ENCODE measurements at places on chromosomes 1 and 21. TPM values are rescaled to one million over a fixed set of nuclear protein-coding genes. Genes with fewer than 3 reads are reported as not detected.
A peak's percentile ranks its signal among the peaks of the same experiment; 100 is the strongest.

DNA sequence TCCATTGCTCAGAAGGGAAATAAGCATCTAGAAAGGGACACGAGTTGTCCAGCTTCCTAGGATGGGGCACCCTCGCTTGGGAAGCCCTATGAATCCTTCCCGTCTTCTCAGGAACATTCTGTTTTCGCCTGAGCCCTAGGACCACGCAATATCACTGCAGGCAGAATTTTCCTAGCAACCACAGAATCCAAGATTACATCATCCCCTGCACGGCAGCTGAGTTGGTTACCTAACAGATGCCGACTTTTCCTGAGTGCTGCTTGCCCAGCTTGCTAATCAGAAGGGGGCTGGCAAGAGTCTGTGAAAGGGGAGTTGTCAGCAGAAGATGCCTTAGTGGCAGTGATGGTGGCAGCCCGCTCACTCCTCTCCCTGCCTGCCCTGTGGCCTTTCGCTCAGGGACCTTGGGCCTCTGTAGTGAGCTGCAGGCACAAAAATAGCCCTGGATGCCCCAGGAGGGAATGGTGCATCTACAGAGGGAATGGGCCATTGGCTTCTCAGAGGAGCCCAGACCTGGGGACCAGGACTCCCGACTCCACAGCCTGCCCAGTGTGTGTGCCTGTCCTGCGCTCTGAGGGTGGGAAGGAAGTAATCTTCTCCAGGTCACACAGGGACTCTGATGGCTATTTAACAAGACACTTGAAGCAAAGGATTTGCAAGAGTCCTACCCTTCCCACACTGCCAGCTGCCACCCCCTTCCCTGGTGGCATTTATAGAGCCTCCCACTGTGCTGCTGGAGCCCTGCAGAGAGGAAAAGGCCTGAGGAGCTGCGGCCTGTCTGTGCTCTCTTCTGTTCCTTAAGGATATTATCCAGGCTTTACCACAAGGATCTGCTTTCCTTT lies 28.9 kb upstream of the CLSTN1 start:
- DNase-seq = no peak

DNA sequence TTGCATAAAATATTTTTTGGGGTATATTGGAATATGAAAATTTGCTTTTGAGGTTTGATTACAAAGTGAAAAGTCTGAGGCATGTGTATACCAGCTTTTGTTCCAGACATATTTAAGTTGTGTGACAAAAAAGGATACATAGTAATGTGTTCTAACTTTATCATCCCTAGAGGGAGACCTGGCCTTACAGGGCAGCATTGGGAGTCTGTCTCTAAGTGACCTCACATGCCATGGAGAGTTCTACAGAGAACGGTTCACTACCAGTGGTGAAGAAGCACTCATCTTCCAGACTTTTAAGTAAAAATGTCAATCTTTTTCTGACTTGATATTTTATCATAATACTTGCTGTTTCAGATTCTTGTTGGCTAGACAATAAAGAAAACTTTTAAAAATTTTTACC lies 61.0 kb downstream of the VPS13D start:
- DNase-seq = no peak

- no peak for DNase-seq
Observed at GRCh38 chr1:160641323-160642280, 5.2 kb downstream of the SLAMF1 start.

DNA sequence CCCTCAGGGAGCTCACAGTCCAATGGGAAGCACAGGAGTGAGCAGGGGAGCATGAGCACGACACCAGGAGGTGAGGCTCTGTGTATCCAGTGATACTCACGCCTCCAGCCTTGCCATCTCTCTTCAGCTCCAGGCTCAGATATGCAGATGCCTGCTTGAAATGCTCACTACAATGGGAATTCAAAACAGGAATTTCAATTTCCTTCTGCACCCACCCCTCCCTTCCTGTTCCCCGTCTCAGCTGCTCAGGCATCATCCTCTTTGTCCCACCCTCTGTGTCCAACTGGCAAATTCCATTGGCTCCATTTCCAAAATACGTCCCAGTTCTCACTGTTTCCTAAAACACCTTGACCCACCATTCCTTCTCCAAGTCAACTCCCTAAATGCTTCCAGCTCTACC lies 58.9 kb downstream of the FBXO2 start:
- DNase-seq = no peak

HMGCS2 gene
- polyA plus RNA-seq = 0.05 TPM

DNA sequence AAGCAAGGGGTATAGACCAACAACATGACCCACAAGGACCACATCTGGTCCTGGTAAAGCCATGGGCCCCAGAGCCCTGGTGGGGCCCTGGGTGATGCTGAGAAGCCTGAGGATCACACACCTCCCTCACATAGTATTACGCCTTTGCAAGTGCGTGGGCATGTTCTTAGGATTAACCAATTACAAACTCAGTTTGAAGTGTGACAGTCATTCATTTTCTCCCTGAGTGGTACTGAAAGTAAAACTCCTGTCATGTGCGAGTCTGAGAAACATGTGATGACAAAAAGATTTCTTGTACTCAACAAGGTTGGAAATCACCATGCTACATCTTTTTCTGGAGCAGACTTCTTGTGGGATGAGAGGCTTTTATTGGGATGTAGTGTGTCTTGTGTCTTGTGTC lies 315.3 kb upstream of the DUSP10 start:
- no peak for DNase-seq

GRCh38 chr1:23179862-23180261 lies 11.2 kb upstream of the LUZP1 start:
- no peak for DNase-seq

GRCh38 chr1:163656095-163656759 lies 334.5 kb downstream of the NUF2 start:
- no peak for DNase-seq

MAP1LC3C gene
- polyA plus RNA-seq = not detected

- DNase-seq = no peak
Observed at GRCh38 chr1:182139496-182139895, 78.0 kb upstream of the ZNF648 start.

SAMD13 gene
- 0.32 TPM for polyA plus RNA-seq

- peak; percentile 93 for DNase-seq
Observed at GRCh38 chr1:93692983-93693591, 11.4 kb upstream of the BCAR3 start.

GRCh38 chr1:9384128-9384527 lies 91.4 kb downstream of the SPSB1 start:
- DNase-seq = no peak

LCE1B gene
- 0.48 TPM for polyA plus RNA-seq

- no peak for DNase-seq
Observed at GRCh38 chr1:218025454-218025853, 259.6 kb upstream of the RRP15 start.

DNA sequence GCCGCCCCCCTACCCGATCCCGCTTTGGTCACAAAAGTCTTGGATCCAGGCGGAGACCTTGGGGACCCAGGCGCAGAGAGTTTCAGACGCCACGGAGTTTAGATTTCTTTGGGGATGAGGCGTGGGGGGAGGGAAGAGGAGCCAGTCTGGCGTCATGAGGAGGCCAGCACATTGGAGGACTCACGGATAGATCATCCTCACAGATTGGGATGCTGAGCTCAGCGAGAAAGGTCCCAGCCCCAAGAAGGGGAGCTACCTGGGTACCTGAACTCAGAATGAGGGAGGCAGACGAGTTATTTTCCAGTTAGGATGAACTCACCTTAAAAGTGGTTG lies 393 bp downstream of the ELAPOR1 start:
- DNase-seq = no peak

SNAP47 gene
- 19.3 TPM for polyA plus RNA-seq

SYT14 gene
- 8.3 TPM for polyA plus RNA-seq

- no peak for DNase-seq
Observed at GRCh38 chr1:156082309-156083091, at the start of gene MEX3A. Gene MEX3A (minus strand): TSS chr1:156082465. CDS start chr1:156081998, 467 bp downstream.

GRCh38 chr1:22416555-22417454 lies 34.8 kb upstream of the ZBTB40 start:
- no peak for DNase-seq

GRCh38 chr21:37546949-37547614 lies 180.5 kb downstream of the DYRK1A start:
- DNase-seq = no peak

DNA sequence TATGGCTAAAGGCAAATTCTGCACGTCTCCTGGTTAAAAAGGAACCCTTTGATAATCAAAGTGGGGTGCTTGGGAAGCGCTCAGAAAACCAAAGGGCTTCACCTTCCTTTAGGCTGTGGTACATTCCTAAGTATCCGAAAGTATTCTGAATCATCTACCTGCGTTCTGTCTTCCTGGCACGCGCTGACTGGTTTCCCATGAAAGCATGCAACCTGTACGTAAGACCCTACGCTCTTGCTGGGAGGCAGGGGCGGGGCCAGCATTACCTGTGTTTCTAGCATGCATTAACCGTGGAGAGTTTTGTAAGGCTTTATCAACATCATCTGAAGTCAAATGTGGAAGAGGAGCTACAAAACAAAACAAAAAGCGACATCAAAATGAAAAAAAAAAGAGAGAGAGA lies 96.0 kb downstream of the ERG start:
- DNase-seq = peak; percentile 56

DPYD gene
- 1.9 TPM for polyA plus RNA-seq

DNA sequence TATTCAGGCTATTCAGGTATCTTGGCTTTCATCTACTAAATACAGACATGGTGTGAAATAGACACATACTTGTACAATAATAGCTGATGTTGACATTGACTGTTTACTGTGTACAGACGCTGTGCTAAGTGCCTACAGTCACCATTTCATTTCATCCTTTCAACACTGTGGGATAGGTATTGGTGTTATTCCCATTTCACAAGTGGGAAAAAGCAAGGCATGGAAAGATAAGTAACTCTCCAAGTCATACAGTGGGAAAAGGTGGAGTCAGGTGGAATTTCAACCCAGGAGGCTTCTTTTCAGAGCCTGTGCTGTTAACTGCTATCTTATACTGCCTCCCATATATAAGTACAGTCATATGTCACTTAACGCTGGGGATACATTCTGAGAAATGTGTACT lies 49.6 kb upstream of the ATP1A1 start:
- no peak for DNase-seq

DNA sequence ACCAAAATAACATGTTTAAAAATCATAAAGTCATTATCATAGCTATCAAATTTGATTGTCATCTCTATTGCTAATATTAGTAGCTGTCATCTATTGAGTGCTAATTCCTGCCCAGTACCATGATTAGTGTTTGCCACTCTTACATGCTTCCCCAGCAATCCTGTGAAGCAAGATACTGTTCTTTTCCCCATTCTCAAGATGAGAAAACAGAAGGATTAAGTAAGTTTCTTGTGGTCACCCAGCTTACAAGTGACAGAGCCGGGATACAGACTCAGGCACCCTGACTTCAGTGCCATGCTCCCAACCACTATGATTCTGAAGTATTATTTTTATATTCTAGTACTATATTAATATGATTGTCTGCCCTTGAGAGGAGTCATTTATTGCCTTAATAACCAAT lies 36.5 kb downstream of the LRRC8C start:
- no peak for DNase-seq

DNA sequence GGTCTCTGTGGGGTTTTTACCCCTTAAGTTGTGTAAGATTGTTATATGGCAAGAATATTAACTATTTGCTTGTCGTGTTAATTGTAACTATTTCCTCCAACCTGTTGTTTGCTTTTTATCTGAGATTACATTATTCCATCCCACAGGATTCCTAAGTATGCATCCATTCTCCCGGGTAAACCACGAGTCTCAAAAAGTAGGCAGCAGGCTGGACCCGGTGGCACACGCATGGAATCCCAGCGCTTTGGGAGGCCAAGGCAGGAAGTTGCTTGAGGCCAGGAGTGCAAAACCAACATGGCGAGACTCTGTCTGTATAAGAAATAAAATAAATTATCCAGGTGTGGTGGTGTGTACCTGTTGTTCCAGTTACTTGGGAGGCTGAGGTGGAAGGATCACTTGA lies 12.6 kb upstream of the RSPO1 start:
- no peak for DNase-seq

Measured in keratinocyte (primary cell).